ENCODE measurements at places on chromosomes 2 and 18. TPM values are rescaled to one million over a fixed set of nuclear protein-coding genes. Genes with fewer than 3 reads are reported as not detected.

Gene PCARE
- 0.53 TPM for polyA plus RNA-seq

Gene CRACDL
- 2.8 TPM for polyA plus RNA-seq

Gene DYSF
- polyA plus RNA-seq = 111 TPM

Gene RAD51AP2
- not detected for polyA plus RNA-seq

Gene ZAP70
- polyA plus RNA-seq = 3.6 TPM

Gene APCDD1
- polyA plus RNA-seq = 8.3 TPM

Gene ABCG8
- 0.05 TPM for polyA plus RNA-seq

Gene TEKT4
- polyA plus RNA-seq = not detected

Gene ALPG
- polyA plus RNA-seq = not detected

Gene LYPD6B
- polyA plus RNA-seq = 0.16 TPM

Gene SAG
- 0.39 TPM for polyA plus RNA-seq

Gene FER1L5
- polyA plus RNA-seq = 2.0 TPM

Gene MAPK4
- 4.3 TPM for polyA plus RNA-seq

Gene NDUFS1
- polyA plus RNA-seq = 61.2 TPM

Gene PRLH
- polyA plus RNA-seq = not detected

Gene MPHOSPH10
- 29.8 TPM for polyA plus RNA-seq

Gene CXCR1
- polyA plus RNA-seq = not detected

Gene GNAL
- 2.3 TPM for polyA plus RNA-seq

Gene DLX2
- not detected for polyA plus RNA-seq

Gene ADCYAP1
- 0.87 TPM for polyA plus RNA-seq

Gene WDR75
- polyA plus RNA-seq = 35.5 TPM

Gene ACADL
- 6.7 TPM for polyA plus RNA-seq

Gene PNKD
- 56.9 TPM for polyA plus RNA-seq

Gene MC2R
- 0.18 TPM for polyA plus RNA-seq

Gene NRP2
- 18.9 TPM for polyA plus RNA-seq

Gene CASP10
- 4.8 TPM for polyA plus RNA-seq

Gene CDK15
- 0.56 TPM for polyA plus RNA-seq

Gene SMYD1
- 311 TPM for polyA plus RNA-seq

Gene ASXL2
- 12.4 TPM for polyA plus RNA-seq

Gene CLEC4F
- polyA plus RNA-seq = 0.15 TPM

Gene MAL
- polyA plus RNA-seq = 15.9 TPM

Gene ATAD2B
- 11.2 TPM for polyA plus RNA-seq

Gene ZSWIM2
- polyA plus RNA-seq = not detected

Gene DSG4
- not detected for polyA plus RNA-seq

Gene BMP10
- not detected for polyA plus RNA-seq

Gene KIF1A
- 8.6 TPM for polyA plus RNA-seq

Measured in muscle of leg (tissue), 16 donors.